ENCODE measurements at places on chromosomes 4 and X. TPM values are rescaled to one million over a fixed set of nuclear protein-coding genes. Genes with fewer than 3 reads are reported as not detected.

GRCh38 chr4:106034220-106034619 is 138.9 kb downstream of the NPNT start:
- no peaks in the 10 kb centered on the region for H3K36me3 ChIP-seq
- peak; percentile 50 for DNase-seq
- no peak overlapping the region for H3K4me3 ChIP-seq

- no peaks in the 10 kb centered on the region for H3K27me3 ChIP-seq
- H3K27ac ChIP-seq = no peak overlapping the region
- H3K4me1 ChIP-seq = no peaks in the 10 kb centered on the region
Measured at GRCh38 chr4:140602714-140603113, 34.0 kb upstream of the UCP1 start.

GRCh38 chrX:30622361-30622760 is 30.9 kb upstream of the GK start:
- H3K4me3 ChIP-seq = no peak overlapping the region
- no peaks in the 10 kb centered on the region for H3K4me1 ChIP-seq
- H3K36me3 ChIP-seq = no peaks in the 10 kb centered on the region
- H3K27ac ChIP-seq = no peak overlapping the region
- H3K27me3 ChIP-seq = no peaks in the 10 kb centered on the region

GRCh38 chrX:114774691-114775090 is 190.8 kb downstream of the HTR2C start:
- no peaks in the 10 kb centered on the region for H3K36me3 ChIP-seq
- H3K4me3 ChIP-seq = no peak overlapping the region
- no peak overlapping the region for H3K27ac ChIP-seq
- H3K27me3 ChIP-seq = no peaks in the 10 kb centered on the region
- no peaks in the 10 kb centered on the region for H3K4me1 ChIP-seq

DNA sequence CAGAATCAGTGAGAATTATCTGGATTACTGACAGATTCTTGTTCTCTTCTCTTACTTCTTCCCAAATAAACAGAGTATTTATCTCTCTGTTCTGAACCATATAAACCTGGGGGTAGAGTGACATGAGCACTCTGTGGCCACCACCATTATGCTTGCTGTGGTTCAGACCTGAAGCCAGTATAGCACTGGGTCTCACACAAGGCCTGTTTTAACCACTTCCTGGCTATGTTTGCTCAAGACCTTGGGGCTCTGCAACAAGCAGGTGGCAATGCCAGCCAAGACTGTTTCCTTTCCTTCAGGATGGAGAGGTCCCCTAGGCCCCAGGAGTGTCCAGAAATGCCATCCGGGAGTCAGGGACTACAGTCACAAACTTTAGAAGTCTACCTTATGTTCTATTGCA is 21.7 kb upstream of the HEPH start:
- no peaks in the 10 kb centered on the region for H3K27me3 ChIP-seq
- no peaks in the 10 kb centered on the region for H3K36me3 ChIP-seq
- H3K4me1 ChIP-seq = no peaks in the 10 kb centered on the region
- H3K4me3 ChIP-seq = no peak overlapping the region
- DNase-seq = no peak

DNA sequence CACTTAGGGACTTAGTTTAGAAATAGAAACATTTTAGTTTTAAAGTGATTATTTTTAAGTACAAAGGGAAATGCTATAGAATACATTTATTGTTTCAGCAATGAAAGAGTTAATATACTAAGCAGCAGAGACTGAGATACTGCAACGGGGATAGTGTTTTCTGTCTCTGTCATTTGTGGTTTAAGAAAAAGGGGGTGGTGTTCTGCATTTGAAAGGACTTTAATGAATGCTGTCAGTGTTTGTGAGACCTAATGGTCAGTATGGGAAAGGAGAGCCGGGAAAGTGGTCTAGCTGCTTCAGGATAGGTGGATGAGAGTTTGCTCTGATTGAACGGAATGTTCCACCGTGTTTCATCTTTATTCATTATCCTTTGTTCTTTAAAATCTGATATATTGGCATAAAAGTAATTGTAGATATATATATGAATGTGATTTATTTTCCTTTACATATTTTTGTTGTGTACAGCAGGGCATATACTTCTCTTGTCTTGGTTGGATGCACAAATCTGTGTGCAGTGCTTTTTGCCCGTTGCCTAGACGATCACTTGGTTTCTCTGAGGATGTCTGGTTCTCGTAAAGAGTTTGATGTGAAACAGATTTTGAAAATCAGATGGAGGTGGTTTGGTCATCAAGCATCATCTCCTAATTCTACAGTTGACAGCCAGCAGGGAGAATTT is at the start of gene KLHL5:
KLHL5 (plus strand) TSS at position 139 of the 676 bp plus-strand sequence; CDS start at position 560, 421 bp downstream.
- H3K27ac ChIP-seq = no peak within 1 kb of the TSS
- no peaks in the 10 kb centered on the region for H3K27me3 ChIP-seq
- H3K36me3 ChIP-seq = no peaks in the 10 kb centered on the region
- H3K4me3 ChIP-seq = no peak within 1 kb of the TSS

DNA sequence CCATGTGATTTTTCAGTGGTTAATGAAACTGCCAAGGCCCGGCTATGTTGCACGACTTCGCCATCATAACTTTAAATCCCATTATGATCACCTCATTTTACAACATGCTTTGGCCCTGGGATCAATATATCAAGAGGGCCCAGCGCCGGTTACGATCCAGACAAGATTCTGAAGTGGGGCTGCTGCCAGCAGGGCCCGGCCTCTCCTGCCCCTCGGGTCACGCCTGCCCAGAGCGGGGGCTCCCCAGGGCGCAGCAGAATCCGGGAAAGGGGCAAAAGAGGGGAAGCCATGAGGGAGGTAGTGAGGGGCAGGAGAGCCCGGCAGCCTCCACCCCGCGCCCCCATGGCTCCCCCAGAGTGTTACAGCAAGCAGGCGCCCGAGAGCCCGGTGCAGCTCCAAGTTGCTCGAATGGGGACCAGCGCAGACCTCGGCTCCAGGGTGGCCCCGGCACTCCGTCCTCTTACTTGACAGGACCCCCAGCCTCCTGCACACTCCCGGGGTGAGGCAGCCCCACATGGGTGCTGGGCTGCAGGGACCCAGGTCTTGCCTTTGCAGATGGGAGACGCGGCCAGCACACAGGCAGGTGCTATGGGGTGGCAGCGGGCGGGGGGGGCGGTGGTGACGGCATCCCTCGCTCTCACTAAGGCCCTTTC is 129.8 kb upstream of the NKX1-1 start:
- no peak for DNase-seq
- no peaks in the 10 kb centered on the region for H3K36me3 ChIP-seq
- H3K27ac ChIP-seq = no peak overlapping the region
- no peak overlapping the region for H3K4me3 ChIP-seq

- no peak overlapping the region for H3K27ac ChIP-seq
- H3K36me3 ChIP-seq = no peaks in the 10 kb centered on the region
- H3K4me1 ChIP-seq = no peaks in the 10 kb centered on the region
- no peaks in the 10 kb centered on the region for H3K27me3 ChIP-seq
- H3K4me3 ChIP-seq = no peak overlapping the region
Measured at GRCh38 chrX:65600106-65600505, 65.5 kb upstream of the LAS1L start.

DNA sequence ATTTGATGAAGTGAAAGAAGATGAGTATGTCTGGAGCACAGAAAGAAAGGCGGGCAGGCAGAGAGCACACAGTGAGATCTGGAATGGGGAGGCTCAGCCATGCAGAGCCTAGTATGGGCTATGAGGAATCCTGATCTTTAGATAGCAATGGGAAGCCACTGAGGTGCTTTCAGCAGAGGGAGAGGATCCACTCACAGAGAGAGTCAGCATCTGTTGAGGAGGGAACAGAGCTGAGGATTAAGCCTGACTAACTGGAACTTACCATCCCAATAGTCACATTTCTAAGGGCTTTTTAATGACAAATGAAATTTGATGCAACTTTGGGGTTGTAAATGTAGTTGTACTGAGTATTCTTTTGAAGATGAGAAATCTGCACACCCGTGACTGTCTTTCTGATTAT is 20.6 kb upstream of the FGFBP2 start:
- H3K4me1 ChIP-seq = no peaks in the 10 kb centered on the region
- no peaks in the 10 kb centered on the region for H3K27me3 ChIP-seq
- H3K36me3 ChIP-seq = no peaks in the 10 kb centered on the region
- H3K27ac ChIP-seq = no peak overlapping the region
- DNase-seq = no peak

SMIM9 gene
- total RNA-seq = not detected

GRCh38 chrX:74405973-74406489 is 15.3 kb upstream of the SLC16A2 start:
- no peaks in the 10 kb centered on the region for H3K36me3 ChIP-seq
- H3K4me3 ChIP-seq = no peak overlapping the region
- H3K27me3 ChIP-seq = no peaks in the 10 kb centered on the region
- no peak for DNase-seq
- H3K27ac ChIP-seq = no peak overlapping the region

SPANXB1 gene
- not detected for total RNA-seq

DNA sequence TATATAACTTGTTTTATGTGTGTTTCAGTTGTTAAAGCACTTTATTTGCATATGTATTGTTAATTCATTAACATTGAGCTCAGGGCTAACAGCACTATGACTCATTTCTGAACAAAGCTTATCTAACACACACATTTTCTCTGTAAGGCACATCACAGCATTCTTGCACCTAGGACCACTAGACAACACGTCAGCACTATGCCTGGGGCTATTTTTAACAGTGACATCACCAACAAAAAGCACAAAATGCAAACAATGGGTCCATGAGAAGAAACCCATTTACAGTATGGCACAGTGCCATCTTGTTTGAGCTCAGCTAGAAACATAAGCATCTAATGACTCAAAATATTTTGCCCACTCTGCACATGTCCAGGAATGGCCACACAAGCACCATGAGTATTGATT is 124.4 kb downstream of the RELL1 start:
- H3K27ac ChIP-seq = no peak overlapping the region
- H3K4me3 ChIP-seq = no peak overlapping the region
- H3K27me3 ChIP-seq = no peaks in the 10 kb centered on the region
- H3K4me1 ChIP-seq = no peaks in the 10 kb centered on the region
- DNase-seq = no peak

DNA sequence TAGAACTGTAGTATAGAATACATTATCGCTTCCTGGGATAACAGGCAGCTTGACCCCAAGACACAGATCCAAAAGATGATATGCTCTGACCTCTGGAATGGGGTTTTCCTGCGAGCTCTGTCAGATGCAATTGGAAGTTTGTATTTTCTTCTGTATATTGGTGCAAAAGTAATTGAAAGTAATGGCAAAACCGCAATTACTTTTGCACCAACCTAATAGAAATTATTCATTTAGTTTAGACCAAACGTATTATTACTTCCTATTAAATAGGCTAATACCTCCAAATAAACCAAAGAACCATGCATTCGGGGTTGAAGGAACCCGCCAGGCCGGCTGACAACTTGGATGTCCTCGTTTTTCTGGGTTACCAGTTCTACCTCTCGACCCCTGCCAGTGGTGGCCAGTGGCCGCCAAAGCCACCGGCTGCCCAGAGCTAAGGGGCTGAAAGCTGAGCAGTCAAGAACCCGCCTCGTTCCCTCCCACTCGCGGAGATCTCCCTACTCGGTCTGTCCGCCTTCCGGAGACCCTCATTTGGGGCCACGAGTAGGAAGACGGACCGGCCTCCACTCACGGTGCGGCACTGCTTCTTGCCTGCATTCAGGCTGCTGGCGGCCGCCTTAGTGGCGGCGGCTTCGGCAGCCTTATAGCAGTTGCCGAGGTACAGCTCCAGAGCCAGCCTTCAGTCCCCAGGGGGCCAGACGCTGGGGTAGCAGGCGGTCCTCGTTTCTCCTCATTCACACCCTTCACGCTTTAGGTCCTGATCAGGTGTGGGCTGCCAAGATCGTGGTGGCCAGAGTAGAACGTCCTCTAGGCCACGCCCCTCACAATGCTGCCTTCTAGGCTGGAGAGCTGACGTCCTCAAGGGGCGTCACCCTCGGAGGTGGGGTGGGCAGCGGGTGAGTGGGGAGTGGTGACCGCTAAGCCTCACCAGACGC is 121.9 kb downstream of the RBMX2 start:
- no peak overlapping the region for H3K27ac ChIP-seq
- H3K36me3 ChIP-seq = no peaks in the 10 kb centered on the region
- H3K27me3 ChIP-seq = no peaks in the 10 kb centered on the region
- DNase-seq = peak; percentile 12
- no peaks in the 10 kb centered on the region for H3K4me1 ChIP-seq

DNA sequence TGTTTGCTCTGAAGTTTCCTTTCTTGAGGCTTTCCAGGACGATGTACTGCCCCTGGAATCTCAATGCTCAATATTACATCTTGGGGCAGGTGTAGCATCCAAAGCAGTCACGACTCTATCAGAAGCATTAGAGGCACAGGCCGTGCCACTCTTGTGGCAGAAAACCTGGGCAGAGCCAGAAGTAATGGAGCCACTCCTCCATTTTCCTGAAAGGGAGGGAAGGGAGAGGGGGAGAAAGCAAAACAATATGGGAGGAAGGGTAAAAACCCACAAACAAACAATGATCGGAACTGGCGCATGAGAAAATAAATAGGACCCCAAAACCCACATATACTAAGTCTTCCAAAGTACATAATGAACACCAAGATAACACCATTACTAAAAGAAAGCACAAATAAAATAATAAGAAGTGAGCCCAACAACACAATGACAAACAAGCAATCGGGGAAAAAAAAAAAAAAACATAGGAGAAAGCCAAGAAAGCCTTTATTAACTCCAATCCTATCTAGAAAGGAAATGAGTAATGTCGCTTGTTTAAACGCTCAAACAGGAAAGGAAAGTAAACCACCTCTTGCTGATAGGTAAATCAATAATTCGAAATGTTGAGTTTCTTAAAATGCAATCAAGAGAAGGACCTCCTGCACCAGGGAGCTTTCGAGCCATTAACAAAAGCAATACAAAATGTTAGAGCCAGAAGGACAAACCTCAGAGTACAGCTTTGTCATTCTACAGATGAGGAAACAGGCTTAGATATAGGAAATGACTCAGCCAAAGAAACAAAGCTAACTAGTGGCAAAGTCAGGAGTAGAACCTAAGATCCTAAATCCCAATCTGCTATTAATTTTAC is 117.4 kb downstream of the ATRX start:
- H3K4me1 ChIP-seq = no peaks in the 10 kb centered on the region
- no peak overlapping the region for H3K27ac ChIP-seq
- no peaks in the 10 kb centered on the region for H3K27me3 ChIP-seq
- H3K36me3 ChIP-seq = no peaks in the 10 kb centered on the region

GBA3 gene
- total RNA-seq = not detected

IL13RA2 gene
- not detected for total RNA-seq

DNA sequence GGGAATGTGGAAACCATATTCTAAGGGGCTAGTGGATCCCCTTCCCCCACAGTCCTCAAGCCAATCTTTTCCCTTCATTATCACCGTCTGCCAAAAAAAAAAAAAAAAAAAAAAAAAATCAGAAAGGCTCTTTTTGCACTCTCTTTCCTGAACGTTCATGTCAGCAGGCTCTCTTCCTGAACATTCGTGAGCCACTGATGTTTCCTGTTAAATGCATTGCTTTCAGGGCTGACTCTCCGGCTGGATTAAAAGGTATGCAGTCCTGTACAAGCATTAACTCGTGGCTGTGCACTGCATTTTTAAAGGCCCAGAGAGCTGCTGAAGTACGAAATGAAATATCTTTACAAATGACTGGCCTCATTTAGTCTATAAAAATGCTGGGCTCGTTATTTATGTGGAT is 34.0 kb upstream of the TSPAN5 start:
- no peaks in the 10 kb centered on the region for H3K4me1 ChIP-seq
- no peak overlapping the region for H3K27ac ChIP-seq
- no peak overlapping the region for H3K4me3 ChIP-seq
- no peak for DNase-seq
- no peaks in the 10 kb centered on the region for H3K27me3 ChIP-seq

RBMXL3 gene
- total RNA-seq = not detected

- no peaks in the 10 kb centered on the region for H3K4me1 ChIP-seq
- no peak overlapping the region for H3K27ac ChIP-seq
- H3K27me3 ChIP-seq = no peaks in the 10 kb centered on the region
- no peaks in the 10 kb centered on the region for H3K36me3 ChIP-seq
- H3K4me3 ChIP-seq = no peak overlapping the region
Measured at GRCh38 chrX:119226446-119226845, 9.6 kb upstream of the PGRMC1 start.

Measured in cardiac muscle cell (in vitro differentiated cells and primary cell).